ENCODE measurements at places on chromosomes 12 and 14. TPM values are rescaled to one million over a fixed set of nuclear protein-coding genes. Genes with fewer than 3 reads are reported as not detected.

Gene PAH
- total RNA-seq, result not detected

Gene PLEK2
- total RNA-seq, result 24.5 TPM

Gene ADGRD1
- total RNA-seq, result 2.5 TPM

Gene MUCL1
- not detected for total RNA-seq

Gene ADAM20
- total RNA-seq, result 0.80 TPM

Gene OR10AD1
- not detected for total RNA-seq

Gene FOXN4
- not detected for total RNA-seq

Gene MYRFL
- total RNA-seq, result not detected

Gene RNASE3
- not detected for total RNA-seq

Gene TAS2R50
- total RNA-seq, result 0.68 TPM

Gene SCNN1A
- total RNA-seq, result 142 TPM

Gene ANKRD33
- not detected for total RNA-seq

Gene MMP19
- total RNA-seq, result 0.60 TPM

Gene TEAD4
- 11.0 TPM for total RNA-seq

Measured in esophagus mucosa (tissue), 1 donor.